ENCODE measurements at places on chromosomes 5 and 9. TPM values are rescaled to one million over a fixed set of nuclear protein-coding genes. Genes with fewer than 3 reads are reported as not detected.

The PCDHA10 gene
- 0.09 TPM for total RNA-seq

The FOXD4L4 gene
- total RNA-seq = 0.09 TPM

The CAVIN4 gene
- total RNA-seq = 1.4 TPM

The TAF11L10 gene
- not detected for total RNA-seq

The ABLIM3 gene
- total RNA-seq = 13.9 TPM

The GADD45G gene
- total RNA-seq = 6.1 TPM

The C5orf52 gene
- not detected for total RNA-seq

The IL11RA gene
- total RNA-seq = 23.8 TPM

The ACTBL2 gene
- not detected for total RNA-seq

The HAPLN1 gene
- total RNA-seq = 1.3 TPM

The TOR1A gene
- 48.9 TPM for total RNA-seq

The ZNF608 gene
- total RNA-seq = 20.4 TPM

The TMEM174 gene
- total RNA-seq = not detected

The PCDHB8 gene
- 0.27 TPM for total RNA-seq

The ENHO gene
- not detected for total RNA-seq

All from fibroblast of the aortic adventitia (primary cell).